ENCODE measurements at places on chromosomes 12 and 14. TPM values are rescaled to one million over a fixed set of nuclear protein-coding genes. Genes with fewer than 3 reads are reported as not detected.

Gene ARMH4
- polyA plus RNA-seq: 2.1 TPM

Gene GARIN6
- not detected for polyA plus RNA-seq

Gene SIX6
- polyA plus RNA-seq: not detected

Gene PPM1H
- polyA plus RNA-seq: 1.0 TPM

Gene DPPA3
- polyA plus RNA-seq: not detected

DNA sequence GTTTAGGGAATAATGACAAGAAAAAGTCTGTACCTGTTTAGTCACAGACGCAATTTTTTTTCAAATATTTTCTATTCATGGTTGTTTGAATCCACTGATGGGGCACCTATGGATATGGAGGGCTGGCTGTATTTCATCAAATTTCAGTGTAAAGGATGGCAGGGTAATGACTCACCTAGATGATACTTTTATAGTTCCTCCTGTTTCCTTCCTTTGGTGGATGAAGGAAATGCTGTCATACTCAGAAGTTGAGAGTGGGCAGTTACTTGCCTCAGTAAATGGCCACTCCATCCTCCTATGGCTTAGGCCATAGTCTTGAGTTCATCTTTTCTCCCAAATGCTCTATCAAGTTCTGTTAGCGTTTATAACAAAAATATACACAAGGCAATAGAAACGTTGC lies 18.9 kb upstream of the C12orf71 start:
- DNase-seq: no peak

GRCh38 chr12:81221681-81222080 lies 143.8 kb downstream of the ACSS3 start:
- DNase-seq: no peak

DNA sequence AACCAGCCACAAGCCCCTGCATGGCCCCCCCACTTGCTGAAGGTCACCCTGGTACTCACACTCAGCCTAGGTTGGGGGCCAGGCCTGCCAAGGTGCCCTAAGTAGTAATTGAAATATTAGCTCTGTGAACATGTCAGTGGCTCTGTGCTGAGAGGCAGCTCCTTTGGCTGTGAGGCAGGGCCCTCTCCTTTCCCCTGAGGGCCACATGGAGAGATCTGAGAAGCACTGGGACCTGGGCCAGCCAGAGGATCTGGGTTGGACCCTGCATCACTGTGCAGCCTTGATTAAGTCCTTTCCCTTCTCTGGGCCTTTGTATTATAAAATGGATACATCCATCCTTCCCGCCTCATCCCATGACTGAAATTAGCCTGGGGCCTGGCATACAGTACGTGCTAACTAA lies 58.0 kb upstream of the FAM222A start:
- DNase-seq: peak; percentile 56

GRCh38 chr14:103507751-103508150 lies 14.9 kb downstream of the CKB start:
- DNase-seq: no peak

DNA sequence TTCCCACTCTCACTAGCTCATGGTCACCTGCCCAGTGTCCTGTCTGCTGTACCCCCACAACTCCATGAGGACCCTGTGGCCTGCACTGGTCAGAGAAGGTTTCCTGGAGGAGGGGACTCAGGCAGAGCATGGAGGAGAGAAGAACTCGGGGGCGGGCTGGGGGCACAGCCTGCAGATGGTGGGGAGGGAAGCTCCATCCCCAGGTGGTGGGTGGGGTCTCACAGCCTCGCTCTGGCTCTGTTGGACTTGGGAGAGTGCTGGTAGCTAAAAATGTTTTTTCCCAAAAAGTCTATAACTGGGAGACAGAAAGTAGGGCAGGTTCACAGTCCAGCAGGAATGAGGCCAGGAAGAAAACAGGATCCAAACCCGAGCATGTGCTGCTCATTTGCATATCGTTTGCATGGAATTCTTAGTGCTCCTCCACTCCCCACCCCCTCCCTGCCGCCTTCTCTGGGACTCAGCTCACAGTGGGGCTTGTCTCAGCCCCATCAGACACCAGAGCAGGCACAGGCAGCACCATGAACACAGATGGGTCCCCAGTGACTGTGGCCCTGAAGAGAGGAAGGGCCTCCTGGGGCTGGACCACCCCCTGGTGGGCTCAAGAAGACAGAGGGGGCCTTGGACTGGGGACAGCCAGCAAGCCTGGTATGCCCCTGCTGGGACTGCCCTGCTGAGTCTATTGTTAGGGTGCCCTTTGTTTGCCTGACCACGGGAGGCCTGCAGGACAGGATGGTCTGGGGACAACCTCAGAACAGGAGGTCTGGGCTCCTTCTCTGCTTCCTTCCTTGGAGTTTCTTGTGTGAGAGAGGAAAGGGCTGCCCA lies 67.0 kb upstream of the SFSWAP start:
- no peak for DNase-seq

DNA sequence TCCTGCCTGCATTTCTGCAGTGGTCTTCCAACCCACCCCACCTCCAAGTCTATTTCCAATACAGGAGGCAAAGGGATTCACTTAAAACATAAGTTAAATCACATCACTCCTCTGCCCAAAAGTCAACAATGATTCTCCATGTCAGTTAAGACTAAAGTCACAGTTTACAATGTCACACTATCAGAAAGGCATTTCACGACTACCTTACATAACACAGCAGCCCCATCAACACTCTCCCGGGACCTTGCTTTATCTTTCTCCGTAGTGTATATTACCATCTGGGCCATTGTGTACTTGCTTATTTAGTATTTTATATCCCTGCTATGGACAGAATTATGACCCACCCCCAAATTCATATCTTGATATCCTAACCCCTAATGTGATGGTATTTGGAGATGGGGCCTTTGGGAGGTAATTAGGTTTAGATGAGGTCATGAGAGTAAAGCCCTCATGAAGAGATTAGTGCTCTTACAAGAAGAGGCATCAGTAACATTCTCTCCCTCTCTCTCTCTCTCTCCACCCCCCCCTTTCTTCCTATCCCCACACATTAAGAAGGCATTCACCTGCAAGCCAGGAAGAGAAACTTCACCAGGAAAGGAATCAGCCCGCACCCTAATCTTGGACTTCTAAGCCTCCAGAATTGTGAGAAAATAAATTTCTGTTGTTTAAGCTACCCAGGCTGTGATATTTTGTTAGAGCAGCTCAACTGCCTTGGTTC lies 112.7 kb downstream of the GXYLT1 start:
- no peak for DNase-seq

GRCh38 chr14:39367387-39367751 lies 64.9 kb downstream of the FBXO33 start:
- DNase-seq: no peak

Measured in right cardiac atrium (tissue), 5 donors.